GM12891 (cell line): ENCODE measurements at places on chromosomes 1 and 21.
A peak's percentile ranks its signal among the peaks of the same experiment; 100 is the strongest.

- no peak for DNase-seq
Observed at GRCh38 chr1:31183927-31184554, 55.6 kb downstream of the NKAIN1 start.

GRCh38 chr1:188062456-188062855 is 1233.7 kb downstream of the PLA2G4A start:
- DNase-seq = no peak

DNA sequence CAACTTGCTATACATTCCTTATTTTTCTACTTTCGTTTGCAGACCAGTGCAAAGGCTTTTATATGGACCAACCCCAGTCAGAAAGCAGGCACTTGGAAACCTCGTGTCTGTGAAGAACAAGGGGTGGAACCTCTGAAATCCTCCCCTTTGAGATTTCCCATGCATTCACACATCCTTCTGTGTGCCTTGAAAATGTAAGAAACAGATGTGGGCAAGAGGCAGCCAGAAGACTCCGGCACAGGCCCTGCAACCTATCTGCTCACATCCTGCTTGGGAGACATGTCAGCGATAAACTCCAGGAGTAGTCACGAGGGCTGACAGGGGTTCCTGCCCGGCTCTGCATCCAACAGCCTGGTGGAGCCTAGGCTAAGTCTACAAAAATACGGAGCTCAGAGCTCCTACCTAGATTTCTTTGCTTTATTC is 42.5 kb downstream of the ETS2 start:
- DNase-seq = no peak

DNA sequence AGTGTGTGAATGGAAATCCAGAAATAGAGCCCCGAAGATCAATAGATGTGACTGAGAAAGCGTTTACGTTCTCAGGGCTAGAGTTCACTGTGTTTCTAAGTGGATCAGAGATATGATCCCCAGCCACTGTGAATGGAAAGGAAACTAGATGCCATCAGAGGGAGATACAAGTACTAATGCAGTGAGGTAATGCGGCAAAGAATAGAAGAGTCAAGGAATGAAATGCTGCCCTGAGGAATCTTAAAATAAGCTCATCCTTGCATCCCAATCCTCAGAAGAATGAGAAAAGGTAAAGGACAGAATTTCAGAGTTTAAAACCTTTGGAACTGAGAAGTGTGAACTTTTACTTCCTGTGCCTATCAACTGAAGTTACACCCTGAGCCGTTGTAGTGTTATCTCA is 165.5 kb upstream of the ESRRG start:
- DNase-seq = no peak

DNA sequence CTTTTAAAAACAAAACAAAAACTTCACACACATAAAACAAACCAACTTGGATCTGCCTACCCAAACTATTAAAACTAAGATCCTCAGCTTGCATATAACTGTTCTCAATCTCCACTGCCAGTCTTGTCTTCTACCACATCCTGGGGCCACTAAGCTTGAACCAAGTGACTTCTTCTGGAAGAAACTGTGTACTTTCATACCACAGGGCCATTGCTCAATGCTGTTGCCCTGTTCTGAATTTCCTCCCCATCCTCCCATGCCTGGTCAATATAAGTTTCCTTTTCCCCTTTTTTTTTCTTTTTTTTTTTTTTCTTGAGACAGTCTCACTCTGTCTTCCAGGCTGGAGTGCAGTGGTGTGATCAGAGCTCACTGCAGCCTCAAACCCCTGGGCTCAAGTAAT is 109.9 kb downstream of the KIAA0319L start:
- no peak for DNase-seq

- DNase-seq = no peak
Observed at GRCh38 chr1:40938393-40938792, 41.1 kb upstream of the CTPS1 start.

- no peak for DNase-seq
Observed at GRCh38 chr21:31425138-31425537, 81.1 kb upstream of the TIAM1 start.

DNA sequence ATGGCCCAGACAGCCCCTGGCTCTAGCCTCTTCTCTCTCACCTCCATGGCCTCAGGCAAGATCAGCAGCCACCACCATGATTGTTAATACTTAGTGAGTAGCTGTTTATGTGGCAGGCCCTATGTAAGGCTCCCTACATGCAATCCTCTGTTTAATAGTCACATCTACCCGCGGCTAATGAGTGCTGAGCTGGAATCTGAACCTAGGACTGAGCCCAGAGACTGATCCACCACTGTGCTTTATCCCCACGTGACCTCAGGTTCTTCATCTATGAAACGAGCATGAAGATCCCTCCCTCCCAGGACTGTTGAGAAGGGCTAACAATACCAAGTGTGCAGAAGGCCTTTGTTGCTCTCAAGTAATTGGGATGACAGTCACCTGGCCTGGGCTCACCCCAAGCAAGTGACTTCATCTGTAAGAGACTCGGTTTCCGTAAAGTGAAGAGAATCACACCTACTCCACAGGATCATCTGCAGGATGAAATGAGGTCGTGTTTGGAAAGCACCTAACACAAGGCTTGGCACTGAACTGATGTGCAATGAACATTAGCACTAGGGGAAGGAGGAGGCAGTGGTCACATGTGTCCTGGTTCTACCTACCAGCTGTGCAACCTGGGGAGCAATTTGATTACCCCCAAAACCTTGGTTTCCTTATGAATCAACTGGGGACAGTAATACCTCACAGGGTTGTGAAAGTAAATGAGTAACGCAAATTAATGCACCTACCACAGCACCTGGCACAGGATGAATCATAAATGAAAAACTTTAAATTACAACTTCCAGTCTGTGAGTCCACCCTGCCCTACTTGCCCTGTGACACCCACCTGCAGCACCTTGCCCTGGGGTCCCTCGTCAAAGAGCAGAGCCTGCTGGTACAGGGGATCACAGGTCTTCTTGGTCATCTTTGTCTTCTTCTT is 37.2 kb downstream of the RIMS3 start:
- peak; percentile 39 for DNase-seq

DNA sequence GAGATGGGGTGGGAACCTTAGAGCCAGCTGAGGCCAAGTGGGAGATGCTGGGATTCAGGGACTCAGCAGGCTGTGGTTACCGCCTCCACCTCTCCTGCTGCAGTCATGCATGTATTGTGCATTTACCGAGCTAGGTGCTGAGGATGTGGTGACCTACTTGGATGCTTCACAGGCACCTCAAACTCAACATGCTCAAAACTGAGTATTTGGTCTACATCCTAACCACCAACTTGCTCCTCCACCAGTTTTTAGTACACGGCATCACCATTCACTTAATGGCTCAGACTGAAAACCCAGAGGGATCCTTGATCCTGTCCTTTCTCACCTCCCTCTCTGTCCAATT is 5.6 kb downstream of the CHRNB2 start:
- no peak for DNase-seq

DNA sequence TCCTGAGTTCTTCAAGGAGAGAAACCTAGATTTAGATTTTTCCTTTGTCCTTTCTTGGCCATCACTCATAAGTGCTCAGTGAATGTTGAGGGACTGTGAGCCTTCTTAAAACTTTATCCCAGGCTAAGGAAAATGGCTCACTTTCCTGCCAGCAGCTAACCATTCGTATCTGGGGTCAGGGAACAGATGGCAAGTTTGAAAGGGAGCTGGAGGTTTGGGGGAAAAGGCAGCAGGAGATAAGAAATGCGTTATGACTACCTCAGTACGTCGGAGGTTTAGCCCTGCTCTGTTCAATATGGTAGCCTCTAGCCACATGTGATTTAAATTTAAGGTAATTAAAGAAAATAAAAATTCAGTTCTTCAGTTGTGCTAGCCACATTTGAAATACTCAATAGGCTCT is 13.3 kb downstream of the RRP15 start:
- no peak for DNase-seq

DNA sequence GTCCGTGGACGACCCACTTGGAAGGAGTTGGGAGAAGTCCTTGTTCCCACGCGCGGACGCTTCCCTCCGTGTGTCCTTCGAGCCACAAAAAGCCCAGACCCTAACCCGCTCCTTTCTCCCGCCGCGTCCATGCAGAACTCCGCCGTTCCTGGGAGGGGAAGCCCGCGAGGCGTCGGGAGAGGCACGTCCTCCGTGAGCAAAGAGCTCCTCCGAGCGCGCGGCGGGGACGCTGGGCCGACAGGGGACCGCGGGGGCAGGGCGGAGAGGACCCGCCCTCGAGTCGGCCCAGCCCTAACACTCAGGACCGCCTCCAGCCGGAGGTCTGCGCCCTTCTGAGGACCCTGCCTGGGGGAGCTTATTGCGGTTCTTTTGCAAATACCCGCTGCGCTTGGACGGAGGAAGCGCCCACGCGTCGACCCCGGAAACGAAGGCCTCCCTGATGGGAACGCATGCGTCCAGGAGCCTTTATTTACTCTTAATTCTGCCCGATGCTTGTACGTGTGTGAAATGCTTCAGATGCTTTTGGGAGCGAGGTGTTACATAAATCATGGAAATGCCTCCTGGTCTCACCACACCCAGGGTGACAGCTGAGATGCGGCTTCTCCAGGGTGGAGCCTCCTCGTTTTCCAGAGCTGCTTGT is 32.4 kb downstream of the PRMT2 start:
- DNase-seq = peak; percentile 39

GRCh38 chr21:36790616-36791015 is 91.7 kb downstream of the SIM2 start:
- DNase-seq = no peak

GRCh38 chr1:72051538-72051937 is 230.8 kb downstream of the NEGR1 start:
- no peak for DNase-seq

GRCh38 chr1:42877380-42877779 is 31.0 kb downstream of the ZNF691 start:
- no peak for DNase-seq
